ENCODE measurements at places on chromosomes 3 and 15.

DNA sequence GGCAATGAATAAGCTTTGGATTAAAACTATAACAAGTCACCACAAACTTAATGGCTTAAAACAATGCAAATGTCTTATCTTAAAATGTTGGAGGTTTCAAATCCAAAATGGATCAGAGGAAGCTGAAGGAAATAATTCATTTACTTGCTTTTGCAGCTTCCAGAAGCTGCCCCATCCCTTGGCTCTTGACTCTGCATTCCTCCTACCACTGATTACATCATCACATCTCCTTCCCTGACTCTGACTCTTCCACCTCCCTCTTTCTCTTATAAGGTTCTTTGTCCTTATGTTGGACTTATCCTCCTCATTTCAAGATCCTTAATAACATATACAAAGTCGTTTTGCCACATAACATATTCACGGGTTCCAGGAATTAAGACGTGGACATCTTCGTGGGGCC lies 982.8 kb upstream of the ROBO1 start:
- DNase-seq = no peak

GRCh38 chr15:43276563-43277200 lies 10.0 kb upstream of the TGM5 start:
- DNase-seq = no peak

DNA sequence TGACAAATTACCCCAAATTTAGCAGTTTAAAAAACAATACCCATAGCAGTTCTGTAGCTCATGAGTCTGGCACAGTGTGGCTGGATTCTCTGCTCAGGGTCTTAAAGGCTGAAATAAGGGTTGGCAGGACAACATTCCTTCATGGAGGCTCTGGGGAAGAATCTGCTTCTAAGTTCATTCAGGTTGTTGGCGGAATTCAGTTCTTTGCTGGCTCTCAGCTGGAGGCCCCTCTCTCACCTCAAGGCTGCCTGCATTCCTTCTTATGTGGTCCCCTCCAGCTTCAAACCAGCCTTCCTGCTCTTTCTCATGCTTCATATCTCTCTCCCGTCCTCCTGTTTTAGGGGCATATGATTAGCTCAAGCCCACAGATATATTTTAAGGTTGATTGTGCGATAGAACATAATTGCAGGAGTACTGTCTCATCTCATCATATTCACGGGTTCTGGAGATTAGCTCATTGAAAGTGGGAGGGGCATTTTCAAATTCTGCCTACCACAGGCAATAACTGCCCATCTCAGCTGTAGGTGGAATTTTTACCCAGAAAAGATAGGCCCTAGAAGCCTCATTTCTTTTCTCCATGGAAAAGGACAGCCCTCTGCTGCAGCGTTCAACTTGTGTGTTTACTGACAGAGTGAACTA lies 5.6 kb upstream of the ZBTB47 start:
- DNase-seq = peak; percentile 40

DNA sequence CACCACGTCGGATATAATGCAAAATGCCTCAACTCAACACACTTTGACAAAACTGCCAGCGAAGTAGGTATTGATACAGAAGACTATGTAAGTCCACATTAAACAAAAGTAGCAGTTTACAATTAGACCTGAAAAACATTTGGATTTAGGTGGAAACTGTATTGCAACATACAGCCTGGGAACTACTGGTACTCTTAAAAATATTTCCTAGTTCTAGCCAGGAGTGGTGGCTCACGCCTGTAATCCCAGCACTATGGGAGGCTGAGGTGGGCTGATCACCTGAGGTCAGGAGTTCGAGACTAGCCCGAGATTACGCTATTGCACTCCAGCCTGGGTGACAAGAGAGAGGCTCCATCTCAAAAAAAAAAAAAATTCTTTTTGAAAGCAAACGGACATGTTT lies 246.2 kb downstream of the ZBTB20 start:
- DNase-seq = no peak

- DNase-seq = no peak
Observed at GRCh38 chr15:56693761-56694160, 39.5 kb downstream of the ZNF280D start.
